ENCODE measurements at places on chromosomes 7 and 10.

DNA sequence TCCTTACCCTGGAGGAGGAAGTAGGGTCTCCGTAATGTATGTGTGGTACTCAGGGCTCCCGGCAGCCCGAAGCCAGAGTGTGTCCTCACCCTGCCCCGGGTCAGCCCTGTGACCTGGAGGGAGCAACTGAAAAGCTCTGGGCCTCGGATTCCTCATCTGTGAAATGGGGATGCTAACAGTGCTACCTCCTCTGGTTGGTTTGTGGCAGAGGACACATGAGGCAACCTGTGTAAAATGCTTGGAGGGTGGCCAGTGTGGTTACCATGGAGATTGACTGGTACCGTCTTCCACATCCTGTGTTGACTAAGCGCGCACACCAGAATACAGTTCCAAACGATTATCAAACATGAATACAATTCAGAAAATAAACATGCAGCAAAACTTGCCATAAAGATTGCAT, 163.8 kb upstream of the KLF6 start:
- peak; percentile 53 for DNase-seq

DNA sequence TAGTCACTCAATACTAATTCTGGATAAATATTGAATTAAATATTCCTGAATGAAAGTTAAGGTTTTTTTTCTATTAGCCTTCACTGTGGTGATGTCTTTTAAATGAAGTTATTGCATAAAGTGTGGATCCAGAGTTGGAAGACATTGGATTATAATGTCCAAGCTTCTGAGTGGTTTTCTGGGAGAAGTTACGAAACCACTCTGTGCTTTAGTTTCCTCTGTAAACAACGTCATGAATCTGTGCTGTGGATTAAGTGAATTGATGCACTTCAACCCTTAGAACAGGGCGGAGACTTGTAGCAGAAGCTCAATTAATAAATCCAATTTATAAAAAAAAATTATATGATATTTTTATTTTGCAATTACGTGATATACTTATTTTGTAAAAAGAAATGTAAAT, 271.7 kb downstream of the BICC1 start:
- no peak for DNase-seq

DNA sequence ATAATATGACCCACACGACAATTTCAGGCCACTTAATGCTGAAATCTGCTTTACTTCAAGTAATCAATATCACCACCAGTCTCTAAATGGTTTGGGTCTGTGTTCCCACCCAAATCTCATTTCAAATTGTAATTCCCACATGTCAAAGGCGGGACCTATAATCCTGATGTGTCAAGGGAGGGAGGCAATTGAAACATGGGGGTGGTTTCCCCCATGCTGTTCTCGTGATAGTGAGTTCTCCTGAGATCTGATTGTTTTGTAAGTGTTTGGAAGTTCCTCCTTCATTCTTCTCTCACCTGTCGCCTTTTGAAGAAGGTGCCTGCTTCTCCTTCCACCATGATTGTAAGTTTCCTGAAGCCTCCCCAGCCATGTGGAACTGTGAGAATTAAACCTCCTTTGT, 178.4 kb downstream of the CRPPA start:
- no peak for DNase-seq

DNA sequence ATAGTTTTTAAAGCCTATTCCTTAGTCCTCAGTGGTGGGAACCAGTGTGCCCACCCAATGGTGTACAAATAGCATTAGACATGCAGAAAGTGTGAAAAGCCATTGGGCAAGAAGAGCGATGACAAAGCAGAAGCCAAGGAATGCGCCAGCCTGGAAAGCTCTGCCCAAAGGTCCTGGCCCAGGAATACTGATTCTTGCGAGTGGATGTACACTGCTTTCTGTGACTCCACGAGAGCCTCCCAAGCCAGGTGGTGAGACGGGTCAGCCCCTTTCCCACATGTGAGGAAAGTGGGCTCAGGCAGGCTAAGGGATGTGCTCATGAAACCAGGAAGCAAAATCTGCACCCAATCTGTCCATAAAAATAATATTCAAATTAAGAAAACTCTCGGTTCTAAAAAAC, 106.6 kb downstream of the ADCY1 start:
- no peak for DNase-seq

GRCh38 chr10:110137142-110137545, 70.3 kb upstream of the MXI1 start:
- no peak for DNase-seq

- no peak for DNase-seq
Observed at GRCh38 chr7:93196336-93196735, 29.9 kb downstream of the HEPACAM2 start.

All from stimulated activated CD4-positive, alpha-beta T cell treated with anti-CD3 and anti-CD28 coated beads, Interleukin-12 subunit alpha, Interleukin-12 subunit beta, amount 100 ng/mL, for 24 hours (primary cell).